ENCODE measurements at places on chromosomes 6 and 20. TPM values are rescaled to one million over a fixed set of nuclear protein-coding genes. Genes with fewer than 3 reads are reported as not detected.

The HLA-B gene
- 4,028 TPM for total RNA-seq

- no peak overlapping the region for H3K4me3 ChIP-seq
- peak; percentile 52 for DNase-seq
- no peaks in the 10 kb centered on the region for H3K36me3 ChIP-seq
- H3K27ac ChIP-seq: no peak overlapping the region
Measured at GRCh38 chr20:15842872-15843271, 730.4 kb downstream of the KIF16B start.

- no peaks in the 10 kb centered on the region for H3K27me3 ChIP-seq
- H3K4me3 ChIP-seq: peak overlapping the region; percentile 60
- H3K27ac ChIP-seq: peak overlapping the region; percentile 97
- no peak for DNase-seq
- no peaks in the 10 kb centered on the region for H3K36me3 ChIP-seq
Measured at GRCh38 chr20:36604952-36605398, 604 bp upstream of the RAB5IF start.

The RBM39 gene
- total RNA-seq: 689 TPM

The GJA10 gene
- not detected for total RNA-seq

DNA sequence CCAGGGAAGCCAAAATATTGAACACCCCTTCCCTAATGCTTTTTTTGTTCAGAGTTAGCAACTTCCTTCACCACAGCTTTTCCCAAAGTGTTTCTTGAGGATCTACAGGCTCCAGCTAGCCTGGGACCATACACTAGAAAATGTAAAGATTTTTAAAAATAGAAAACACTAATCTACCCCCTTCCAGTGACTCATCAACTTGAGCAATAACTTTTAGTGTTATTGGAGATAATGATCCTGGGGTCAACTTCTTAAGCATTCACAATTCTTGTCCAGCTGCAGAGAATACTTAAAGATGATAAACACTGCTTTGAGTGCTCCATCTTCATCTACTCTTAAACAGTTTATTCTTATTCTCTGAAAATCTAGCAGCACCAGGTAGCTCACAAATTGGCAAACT is 131.6 kb downstream of the COL9A1 start:
- DNase-seq: no peak
- H3K36me3 ChIP-seq: peaks cover 34% of the 10 kb centered on the region
- no peak overlapping the region for H3K4me3 ChIP-seq
- no peak overlapping the region for H3K27ac ChIP-seq
- no peaks in the 10 kb centered on the region for H3K4me1 ChIP-seq

DNA sequence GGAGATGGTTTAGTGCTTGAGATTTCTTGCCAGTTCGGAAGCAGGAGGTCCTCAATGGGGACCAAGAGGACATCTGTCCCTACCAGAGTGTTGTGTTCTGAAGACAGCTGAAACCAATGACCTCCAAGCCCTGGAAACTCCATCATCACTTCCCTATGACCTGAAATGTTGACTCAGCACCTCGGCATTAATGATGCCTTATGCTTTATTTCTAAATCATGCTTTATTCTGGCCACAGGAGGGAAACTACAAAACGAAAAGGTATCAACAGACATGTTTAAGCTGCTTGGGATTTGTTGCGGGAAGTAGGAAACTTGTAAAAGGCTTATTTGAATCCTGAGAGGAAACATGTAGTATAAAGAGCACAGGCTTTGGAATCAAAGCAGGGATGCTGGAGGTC is 389.1 kb upstream of the CHD6 start:
- no peak overlapping the region for H3K27ac ChIP-seq
- H3K27me3 ChIP-seq: no peaks in the 10 kb centered on the region
- no peaks in the 10 kb centered on the region for H3K36me3 ChIP-seq
- no peak for DNase-seq
- H3K4me3 ChIP-seq: no peak overlapping the region

DNA sequence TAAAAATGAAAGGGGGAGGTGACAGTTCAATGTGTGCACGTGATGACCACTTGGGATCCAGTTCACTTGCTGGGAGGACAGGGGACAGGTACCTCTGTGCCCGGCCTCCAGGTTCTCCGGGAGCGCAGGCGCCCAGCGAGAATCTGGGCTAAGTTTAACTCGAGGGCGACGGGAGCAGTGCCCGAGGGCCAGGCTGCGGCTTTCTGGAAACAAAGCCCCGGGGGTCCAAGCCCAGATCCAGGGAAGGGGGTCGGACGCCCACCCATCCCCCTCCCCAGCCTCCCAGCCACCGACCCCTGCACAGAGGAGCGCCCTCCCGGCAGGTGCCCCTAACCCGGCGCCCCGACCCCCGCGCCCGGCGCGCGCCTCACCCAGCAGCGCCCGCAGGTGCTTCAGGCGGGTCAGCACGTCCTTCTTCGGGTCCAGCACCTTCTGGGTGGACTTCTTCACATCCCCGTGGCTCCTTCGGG is 405 bp downstream of the RALGAPA2 start:
- peak overlapping the region; percentile 96 for H3K4me3 ChIP-seq
- H3K4me1 ChIP-seq: peaks cover 20% of the 10 kb centered on the region
- no peaks in the 10 kb centered on the region for H3K27me3 ChIP-seq
- DNase-seq: no peak
- no peaks in the 10 kb centered on the region for H3K36me3 ChIP-seq

The CCN2 gene
- 1.0 TPM for total RNA-seq

The CCM2L gene
- not detected for total RNA-seq

- DNase-seq: peak; percentile 42
- H3K27ac ChIP-seq: peak overlapping the region; percentile 40
- H3K36me3 ChIP-seq: no peaks in the 10 kb centered on the region
Measured at GRCh38 chr6:24997231-24997630, 61.5 kb upstream of the RIPOR2 start.

DNA sequence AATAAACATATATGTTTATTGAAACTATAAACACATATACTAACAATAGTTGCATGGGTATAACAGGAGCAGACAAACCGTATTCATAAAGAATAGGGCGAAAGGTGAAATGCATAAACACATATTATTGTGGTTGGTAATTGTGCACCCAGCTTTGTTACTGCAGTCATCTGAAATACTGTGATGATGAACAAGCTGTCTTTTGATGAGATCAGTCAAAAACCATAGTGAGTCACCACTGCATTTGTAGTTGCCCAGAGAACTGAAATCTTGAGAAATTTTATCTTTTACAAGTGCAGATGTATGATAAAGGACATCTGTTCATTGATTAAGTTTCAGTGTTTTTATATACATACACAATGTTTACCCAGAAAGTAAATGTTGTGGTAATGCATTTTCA is 133.7 kb downstream of the MYO6 start:
- no peaks in the 10 kb centered on the region for H3K36me3 ChIP-seq
- no peak overlapping the region for H3K4me3 ChIP-seq
- no peak for DNase-seq
- H3K4me1 ChIP-seq: no peaks in the 10 kb centered on the region
- no peaks in the 10 kb centered on the region for H3K27me3 ChIP-seq
- no peak overlapping the region for H3K27ac ChIP-seq

GRCh38 chr20:22836877-22837276 is 198.2 kb upstream of the SSTR4 start:
- H3K27me3 ChIP-seq: no peaks in the 10 kb centered on the region
- no peak for DNase-seq
- no peaks in the 10 kb centered on the region for H3K36me3 ChIP-seq
- H3K4me3 ChIP-seq: no peak overlapping the region
- H3K4me1 ChIP-seq: no peaks in the 10 kb centered on the region
